ENCODE measurements at places on chromosomes 1 and 21.

GRCh38 chr1:68142036-68142435 lies 90.3 kb downstream of the WLS start:
- DNase-seq: no peak

DNA sequence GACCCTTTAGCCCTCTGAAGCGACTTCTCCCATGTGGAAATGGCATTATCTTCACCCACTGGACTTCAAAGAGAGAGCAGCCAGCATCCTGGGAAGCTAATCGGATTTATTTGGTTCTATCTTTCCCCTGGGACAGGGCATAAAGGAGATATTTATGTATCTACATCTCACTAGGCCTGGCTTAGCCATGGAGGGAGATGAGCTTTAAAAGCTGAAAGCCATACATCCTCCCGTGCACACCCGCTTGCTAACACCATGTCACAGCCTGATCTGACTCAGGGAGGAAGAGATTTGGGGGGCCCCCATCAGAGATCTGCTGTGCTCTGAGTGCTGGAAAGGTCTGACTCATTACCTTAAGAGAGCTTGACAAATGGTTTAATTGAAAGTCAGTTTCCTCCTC lies 155.9 kb downstream of the PLXNA2 start:
- DNase-seq: no peak

- DNase-seq: no peak
Measured at GRCh38 chr1:225700164-225700821, 47.4 kb upstream of the ENAH start.

- no peak for DNase-seq
Measured at GRCh38 chr1:6127587-6128163, 52.4 kb downstream of the CHD5 start.

DNA sequence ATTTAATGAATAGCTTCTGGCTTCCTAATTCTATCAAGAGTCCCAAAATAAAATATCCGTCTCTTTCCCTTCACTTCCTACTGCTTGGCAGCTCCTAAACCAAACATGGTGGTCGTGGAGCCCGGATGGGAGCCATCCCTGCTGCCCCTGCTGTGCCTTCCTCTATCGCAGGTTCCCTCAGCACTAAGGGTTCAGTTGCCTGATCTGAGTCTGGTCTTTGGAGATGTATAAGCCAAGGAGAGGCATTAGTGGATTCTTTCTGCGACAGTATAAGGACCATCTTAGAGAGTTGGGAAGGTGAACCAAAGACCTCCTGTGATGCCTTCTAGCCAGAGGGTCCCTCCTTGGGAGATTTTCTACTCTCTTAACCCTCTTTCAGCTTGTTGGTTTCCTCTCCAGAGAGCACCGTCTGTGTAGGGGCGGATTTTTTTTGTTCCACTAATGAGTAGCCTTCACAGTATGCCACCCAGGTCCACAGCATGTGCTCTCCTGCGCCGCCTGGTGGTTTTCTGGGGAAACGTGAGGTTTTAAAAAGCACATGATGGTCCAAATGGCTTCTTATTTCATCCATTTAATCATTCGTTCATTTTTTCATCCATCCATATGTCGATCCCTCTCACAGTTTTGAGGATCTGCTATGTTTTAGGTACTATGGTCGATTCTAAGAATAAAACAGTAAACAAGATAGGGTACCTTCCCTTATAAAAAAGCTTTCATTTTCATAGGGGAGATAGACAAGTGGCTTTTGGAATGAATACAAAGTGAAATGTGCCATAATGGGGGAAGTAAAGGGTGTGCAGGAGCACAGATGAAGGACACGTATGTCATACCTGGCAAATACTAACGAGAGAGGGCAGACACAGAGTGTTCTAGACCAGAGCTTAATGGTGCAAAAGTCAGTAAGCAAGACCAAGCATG lies 71.0 kb downstream of the NFASC start:
- DNase-seq: no peak

DNA sequence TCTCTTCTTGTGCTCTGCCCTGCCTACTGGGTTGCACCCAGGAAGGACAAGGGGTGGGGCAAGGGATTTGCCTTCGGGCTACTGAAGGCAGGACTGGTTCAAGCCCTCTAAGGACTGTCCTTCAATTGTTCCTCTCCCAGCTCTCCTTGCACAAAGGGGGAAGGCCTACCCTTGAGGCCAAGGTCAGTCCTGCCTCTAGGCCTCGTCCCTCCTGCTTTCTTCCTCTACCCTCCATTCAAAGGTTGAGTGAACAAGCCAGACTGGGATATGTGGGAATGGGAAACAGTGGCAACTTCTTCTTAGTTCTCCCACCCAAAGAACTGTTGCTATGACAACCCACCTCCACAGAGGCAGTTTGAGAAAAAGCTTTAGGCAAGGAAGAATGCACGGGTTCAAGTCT lies 2.7 kb downstream of the LURAP1 start:
- DNase-seq: no peak

DNA sequence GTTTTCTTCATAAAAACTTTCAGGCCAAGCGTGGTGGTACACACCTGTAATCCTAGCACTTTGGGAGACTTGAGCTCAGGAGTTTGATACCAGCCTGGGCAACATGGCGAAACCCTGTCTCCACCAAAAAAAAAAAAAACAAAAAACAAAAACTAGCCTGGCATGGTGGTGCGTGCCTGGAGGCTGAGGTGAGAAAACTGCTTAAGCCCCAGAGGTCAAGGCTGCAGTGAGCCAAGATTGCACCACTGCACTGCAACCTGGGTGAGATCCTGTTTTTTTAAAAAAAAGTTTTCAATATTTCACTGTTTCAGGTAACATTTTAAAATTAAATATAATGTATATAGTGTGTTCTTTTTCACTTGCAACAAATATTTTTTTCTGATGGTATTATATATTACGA lies 13.5 kb upstream of the B3GALT2 start:
- DNase-seq: no peak

- DNase-seq: no peak
Measured at GRCh38 chr1:7509598-7509997, 261.5 kb upstream of the VAMP3 start.

DNA sequence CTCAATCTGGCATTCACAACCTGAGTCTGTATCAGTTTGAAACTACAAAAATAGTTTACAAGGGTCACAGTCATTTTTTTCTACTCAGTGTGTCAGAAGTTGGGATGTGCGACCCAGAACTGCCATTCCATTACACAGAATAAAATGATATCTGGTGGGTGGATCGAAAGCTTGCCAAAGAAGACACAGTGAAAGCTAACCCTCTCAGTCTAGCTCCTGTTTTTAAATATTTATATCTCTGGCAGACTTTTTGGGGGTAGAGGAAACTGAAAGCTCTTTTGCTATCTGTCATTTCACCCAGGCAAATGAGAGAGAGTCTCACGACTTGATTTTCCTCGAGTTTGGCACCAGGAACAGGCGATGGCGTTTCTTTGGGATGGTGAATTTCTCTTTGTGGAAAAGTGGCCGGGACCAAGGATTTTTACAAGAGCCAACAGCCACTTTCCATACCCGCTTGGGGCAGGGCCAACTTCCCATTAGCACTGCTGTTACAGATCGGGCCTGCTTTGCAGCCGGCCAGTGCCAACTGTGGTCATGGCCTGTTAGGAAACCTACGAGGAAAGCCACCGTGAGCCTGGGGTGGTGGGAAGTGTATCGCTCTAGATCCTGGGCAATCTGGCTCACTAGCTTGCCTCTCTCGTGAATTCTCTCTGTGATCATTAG lies 185.5 kb upstream of the NFIA start:
- DNase-seq: no peak

DNA sequence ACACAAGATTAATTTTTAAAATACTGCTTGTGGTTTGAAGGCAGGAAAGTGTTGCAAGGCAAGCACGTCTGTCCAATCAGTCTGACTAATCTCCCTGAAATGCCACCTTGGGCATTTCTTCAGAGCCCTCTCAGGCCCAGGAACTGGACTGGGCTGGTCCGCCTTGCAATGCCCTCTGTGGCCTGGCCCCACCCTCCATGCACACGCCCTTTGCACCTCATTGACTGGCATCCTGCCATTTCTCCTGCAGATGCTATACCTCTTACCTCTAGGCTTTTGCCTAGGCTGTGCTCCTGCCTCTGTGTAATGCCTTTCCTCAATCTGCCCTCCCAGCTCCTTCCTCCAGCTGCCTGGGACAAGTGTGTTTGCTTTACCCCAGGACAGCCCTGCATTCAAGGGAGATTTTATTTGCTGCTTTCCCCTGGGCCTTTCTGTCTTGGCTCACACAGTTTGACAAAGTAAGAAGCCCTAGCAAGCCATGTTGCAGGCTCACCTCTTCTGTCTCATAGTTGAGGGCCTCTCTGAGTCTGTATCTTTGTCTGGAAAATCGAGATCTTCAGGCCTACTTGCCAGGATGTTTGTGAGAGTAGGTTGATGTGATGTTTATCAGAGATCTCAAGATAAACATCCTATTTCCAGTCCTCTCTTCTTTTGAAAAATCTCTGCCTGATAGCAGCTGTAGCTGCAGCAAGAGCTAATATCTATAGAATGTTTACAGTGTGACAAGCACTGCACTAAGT lies 149.2 kb upstream of the JUN start:
- DNase-seq: no peak

- DNase-seq: no peak
Measured at GRCh38 chr1:198741744-198742143, 102.9 kb downstream of the PTPRC start.
